ENCODE measurements at places on chromosomes 7 and 10.

DNA sequence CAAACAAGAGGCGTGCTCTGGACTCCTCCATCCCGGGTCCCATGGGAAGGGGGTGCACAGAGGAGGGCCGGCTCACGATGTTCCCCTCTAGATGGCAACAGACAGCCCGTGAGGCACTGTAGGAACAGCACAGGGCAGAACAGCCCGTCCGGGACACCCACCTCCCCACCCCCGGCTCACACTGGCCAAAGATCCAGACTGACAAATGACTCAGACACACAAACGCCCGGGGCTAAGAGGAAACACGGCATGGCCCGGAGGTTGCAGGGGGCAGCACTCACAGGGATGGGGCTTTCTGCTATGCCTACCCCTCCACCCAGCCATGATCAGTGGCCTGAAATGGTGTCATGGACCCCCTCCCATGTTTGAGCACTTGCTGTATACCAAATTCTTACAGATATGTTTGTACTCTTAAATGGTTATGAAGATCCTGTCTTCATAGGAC is 4.9 kb upstream of the ELN start:
- no peak for DNase-seq

DNA sequence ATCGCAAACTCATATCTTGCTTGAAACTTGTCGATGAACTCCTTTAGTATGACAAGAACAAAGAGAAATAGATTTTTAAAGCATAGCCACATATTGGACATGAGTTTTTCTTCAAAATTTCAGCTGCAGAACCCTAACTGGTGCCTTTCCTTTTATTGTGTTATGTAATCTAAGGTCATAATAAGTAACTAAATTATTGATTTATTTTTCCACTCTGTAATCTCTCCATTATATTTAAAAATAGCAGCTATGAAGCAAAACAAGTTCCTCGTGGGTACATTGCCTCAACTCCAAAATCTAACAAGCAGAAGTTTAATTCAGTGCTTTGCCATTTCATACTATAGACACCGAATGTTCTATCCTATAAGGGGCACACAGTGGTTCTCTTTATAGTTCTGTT is 159.2 kb upstream of the PRSS1 start:
- DNase-seq = no peak

DNA sequence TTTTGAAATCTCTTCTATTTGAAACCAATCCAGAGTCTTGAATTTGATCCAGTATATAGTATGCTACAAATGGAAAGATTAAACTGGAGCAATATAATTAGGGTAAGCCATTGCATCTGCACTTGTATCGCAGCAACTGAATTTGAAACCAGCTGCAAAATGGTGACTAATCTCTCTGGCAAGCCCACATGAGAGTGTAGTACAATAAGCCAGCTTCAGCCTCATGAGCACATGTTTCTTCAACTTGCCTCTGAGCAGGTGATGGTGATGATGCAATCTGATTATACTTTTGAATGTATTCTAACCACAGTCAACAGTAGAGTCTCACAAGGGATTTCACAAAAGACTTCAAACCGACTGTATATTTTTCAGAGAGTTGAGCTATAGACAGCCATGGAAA is 829 bp upstream of the RPA3 start:
- no peak for DNase-seq

- DNase-seq = no peak
Observed at GRCh38 chr10:11424456-11425295, 186.8 kb downstream of the USP6NL start.

- DNase-seq = no peak
Observed at GRCh38 chr7:122488241-122488640, 183.7 kb upstream of the FEZF1 start.

- peak; percentile 53 for DNase-seq
Observed at GRCh38 chr7:142535123-142535779, 214.0 kb upstream of the PRSS1 start.

GRCh38 chr7:26441002-26441521 is 149.4 kb downstream of the SNX10 start:
- DNase-seq = no peak
